ENCODE measurements at places on chromosomes 16 and 17.

- H3K36me3 ChIP-seq: no peaks in the 10 kb centered on the region
- peaks cover 13% of the 10 kb centered on the region for H3K4me1 ChIP-seq
- H3K4me3 ChIP-seq: no peak overlapping the region
- H3K27me3 ChIP-seq: no peaks in the 10 kb centered on the region
- DNase-seq: peak; percentile 55
- H3K27ac ChIP-seq: peak overlapping the region; percentile 79
These were observed 1.1 kb upstream of the WBP2 start for GRCh38 chr17:75856062-75856756.

GRCh38 chr16:10906914-10907756, 30.1 kb downstream of the CIITA start:
- no peak overlapping the region for H3K27ac ChIP-seq
- no peaks in the 10 kb centered on the region for H3K4me1 ChIP-seq
- H3K4me3 ChIP-seq: no peak overlapping the region
- no peak for DNase-seq

- no peak for DNase-seq
- no peaks in the 10 kb centered on the region for H3K4me1 ChIP-seq
- H3K4me3 ChIP-seq: no peak overlapping the region
- no peaks in the 10 kb centered on the region for H3K27me3 ChIP-seq
These were observed 17.7 kb downstream of the KCTD5 start for GRCh38 chr16:2699791-2700600.

GRCh38 chr16:78866521-78866920, 734.0 kb downstream of the MAF start:
- H3K4me1 ChIP-seq: no peaks in the 10 kb centered on the region
- H3K36me3 ChIP-seq: no peaks in the 10 kb centered on the region

- H3K4me3 ChIP-seq: no peak overlapping the region
- no peak for DNase-seq
- peaks cover 4% of the 10 kb centered on the region for H3K4me1 ChIP-seq
- no peak overlapping the region for H3K27ac ChIP-seq
- H3K36me3 ChIP-seq: no peaks in the 10 kb centered on the region
These were observed 30.0 kb upstream of the SLC38A10 start for GRCh38 chr17:81324851-81325713.

DNA sequence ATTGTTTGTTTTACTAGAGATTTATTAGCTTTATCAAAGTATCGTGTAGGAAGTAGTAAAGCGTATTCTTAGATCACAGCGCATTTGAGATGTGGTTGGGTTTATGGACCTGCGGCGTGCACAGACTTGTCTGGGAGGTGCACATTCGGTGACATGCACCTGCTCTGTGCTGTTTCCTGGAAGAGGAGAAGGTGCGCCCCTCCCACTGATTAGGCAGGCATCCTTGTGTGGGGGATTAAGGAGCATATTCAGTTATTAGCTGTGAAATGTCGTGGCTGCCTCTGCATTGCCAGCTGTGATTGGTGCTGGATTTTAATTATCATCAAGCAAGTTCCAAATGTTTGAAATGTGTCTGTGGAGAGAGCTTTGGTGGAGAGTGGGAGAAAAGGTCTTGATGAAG, 903.8 kb upstream of the RBFOX1 start:
- H3K4me3 ChIP-seq: no peak overlapping the region
- no peaks in the 10 kb centered on the region for H3K36me3 ChIP-seq
- DNase-seq: no peak
- H3K27ac ChIP-seq: no peak overlapping the region

DNA sequence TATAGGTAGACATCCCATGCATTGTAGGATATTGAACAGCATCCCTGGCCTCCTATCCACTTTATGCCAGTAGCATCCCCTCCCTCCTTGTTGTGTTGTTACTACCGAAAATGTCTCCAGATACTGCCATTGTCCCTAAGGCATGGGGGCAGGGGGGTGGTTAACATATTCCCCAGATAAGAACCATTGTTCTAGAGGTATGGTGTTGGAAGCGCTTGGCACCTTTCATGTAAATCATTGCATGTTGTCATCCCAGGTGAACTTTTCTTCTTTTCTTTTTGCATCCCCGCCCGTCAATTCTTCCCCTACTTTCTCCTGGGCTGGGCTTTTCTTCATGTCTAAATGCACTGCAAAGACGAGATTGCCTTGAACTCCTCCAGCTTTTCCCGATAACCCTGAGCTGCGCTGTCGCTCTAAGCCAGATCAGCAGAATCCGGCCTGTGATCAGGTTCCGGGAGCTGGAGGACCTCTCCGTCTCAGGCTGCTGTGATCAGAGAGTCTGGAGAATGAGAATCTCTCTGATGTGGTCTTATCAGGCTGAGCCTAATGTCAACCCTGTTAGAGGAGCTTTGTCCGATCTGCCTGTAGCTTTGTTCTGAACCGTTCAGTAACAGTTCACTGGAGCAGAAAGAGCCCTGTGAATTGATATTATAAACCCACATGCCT, 76.2 kb downstream of the RBFOX1 start:
- H3K4me1 ChIP-seq: peaks cover 8% of the 10 kb centered on the region
- no peaks in the 10 kb centered on the region for H3K36me3 ChIP-seq
- no peak overlapping the region for H3K27ac ChIP-seq

DNA sequence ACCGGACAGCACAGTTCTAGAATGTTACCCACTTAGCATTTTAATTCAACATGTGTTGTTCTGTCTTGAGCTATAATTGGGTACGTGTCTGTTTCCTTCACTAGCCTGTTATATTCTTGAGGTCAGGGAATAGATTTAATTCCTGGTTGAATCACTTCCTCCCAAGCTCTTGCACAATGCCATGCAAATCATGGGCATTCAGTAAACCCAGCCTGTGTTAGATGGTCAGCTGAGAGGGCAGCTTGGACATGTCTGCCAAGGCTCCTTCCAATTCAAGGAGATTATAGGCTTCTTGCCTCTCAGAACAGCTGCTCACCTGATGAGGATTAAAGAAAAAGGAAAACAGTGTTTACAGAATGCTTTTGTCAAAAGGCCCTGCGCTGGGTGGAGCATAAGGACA, 12.6 kb downstream of the C1QTNF1 start:
- no peak for DNase-seq
- H3K4me1 ChIP-seq: peaks cover 10% of the 10 kb centered on the region
- no peaks in the 10 kb centered on the region for H3K36me3 ChIP-seq
- H3K4me3 ChIP-seq: no peak overlapping the region

DNA sequence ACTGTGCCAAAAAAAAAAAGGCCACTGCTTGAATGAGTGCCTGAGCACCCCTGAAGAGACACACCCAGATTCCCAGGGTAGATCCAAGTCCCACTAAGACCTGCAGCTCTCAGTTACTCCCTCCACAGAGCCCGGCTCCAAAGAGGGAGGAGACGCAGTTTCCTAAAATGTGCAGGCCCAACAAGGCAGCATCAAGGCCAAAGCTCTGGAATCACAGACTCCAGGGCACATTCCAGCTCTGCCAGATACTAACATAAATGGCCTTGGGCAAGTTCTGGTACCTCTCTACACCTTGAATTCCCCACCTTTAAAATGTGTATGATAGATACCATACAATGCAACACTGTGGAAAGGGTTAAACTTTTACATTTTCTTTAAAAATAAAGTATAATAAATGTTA, 57.0 kb downstream of the GAS7 start:
- H3K36me3 ChIP-seq: no peaks in the 10 kb centered on the region
- no peaks in the 10 kb centered on the region for H3K27me3 ChIP-seq
- H3K27ac ChIP-seq: no peak overlapping the region

DNA sequence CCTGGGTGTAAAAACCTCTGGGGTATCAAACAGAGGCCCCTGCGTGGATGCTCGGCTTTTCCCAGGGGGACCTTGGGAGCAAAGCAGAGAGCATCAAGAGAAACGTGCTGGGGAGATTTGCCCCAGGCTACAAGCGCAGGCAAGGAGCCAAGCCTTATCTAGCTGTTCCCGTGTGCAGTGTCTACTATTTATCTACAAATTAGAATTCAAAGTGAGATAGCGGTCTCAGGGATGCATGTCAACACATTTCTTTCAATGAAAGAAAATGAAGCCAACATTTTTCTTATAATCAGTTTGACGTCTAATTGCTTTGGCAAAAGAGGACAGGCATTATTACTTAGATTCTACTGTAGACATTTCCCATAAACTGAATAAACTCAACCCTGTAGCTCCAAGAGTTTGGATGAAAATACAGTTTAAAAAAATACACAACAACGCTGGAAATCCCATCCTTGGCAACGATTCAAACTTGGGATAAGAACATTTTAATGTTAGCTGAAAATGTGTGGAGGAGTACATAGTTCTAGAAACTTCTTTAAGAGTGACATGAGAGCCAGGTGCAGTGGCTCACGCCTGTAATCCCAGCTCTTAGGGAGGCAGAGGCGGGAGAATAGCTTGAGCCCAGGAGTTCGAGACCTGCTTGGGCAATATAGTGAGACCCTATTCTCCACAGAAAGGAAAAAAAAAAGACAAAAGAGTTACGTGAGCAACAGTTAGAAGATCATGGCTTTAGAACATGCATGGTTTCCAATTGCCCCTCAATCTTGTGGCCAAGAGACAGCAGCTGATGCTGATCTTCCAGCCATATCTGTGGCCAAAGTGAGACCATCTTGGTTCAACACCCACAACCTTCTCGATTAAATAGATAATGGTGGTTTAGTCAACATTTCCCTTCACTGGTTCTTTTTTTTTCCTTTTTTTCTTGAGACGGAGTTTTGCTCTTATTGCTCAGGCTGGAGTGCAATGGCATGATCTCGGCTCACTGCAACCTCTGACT, 7.2 kb downstream of the SPNS3 start:
- H3K36me3 ChIP-seq: no peaks in the 10 kb centered on the region
- no peak overlapping the region for H3K4me3 ChIP-seq
- DNase-seq: no peak
- H3K27ac ChIP-seq: no peak overlapping the region
- H3K4me1 ChIP-seq: no peaks in the 10 kb centered on the region

- no peaks in the 10 kb centered on the region for H3K27me3 ChIP-seq
- peaks cover 7% of the 10 kb centered on the region for H3K36me3 ChIP-seq
- DNase-seq: no peak
These were observed 734 bp downstream of the PGAP3 start for GRCh38 chr17:39687101-39687545.

GRCh38 chr16:76297941-76298340, 20.7 kb downstream of the CNTNAP4 start:
- H3K27ac ChIP-seq: no peak overlapping the region
- H3K27me3 ChIP-seq: no peaks in the 10 kb centered on the region
- no peak overlapping the region for H3K4me3 ChIP-seq
- no peak for DNase-seq
- no peaks in the 10 kb centered on the region for H3K4me1 ChIP-seq
- no peaks in the 10 kb centered on the region for H3K36me3 ChIP-seq

GRCh38 chr17:45787044-45787443, 2.9 kb downstream of the CRHR1 start:
- no peaks in the 10 kb centered on the region for H3K36me3 ChIP-seq
- H3K27ac ChIP-seq: no peak overlapping the region
- H3K4me1 ChIP-seq: peaks cover 16% of the 10 kb centered on the region
- peaks cover 81% of the 10 kb centered on the region for H3K27me3 ChIP-seq

DNA sequence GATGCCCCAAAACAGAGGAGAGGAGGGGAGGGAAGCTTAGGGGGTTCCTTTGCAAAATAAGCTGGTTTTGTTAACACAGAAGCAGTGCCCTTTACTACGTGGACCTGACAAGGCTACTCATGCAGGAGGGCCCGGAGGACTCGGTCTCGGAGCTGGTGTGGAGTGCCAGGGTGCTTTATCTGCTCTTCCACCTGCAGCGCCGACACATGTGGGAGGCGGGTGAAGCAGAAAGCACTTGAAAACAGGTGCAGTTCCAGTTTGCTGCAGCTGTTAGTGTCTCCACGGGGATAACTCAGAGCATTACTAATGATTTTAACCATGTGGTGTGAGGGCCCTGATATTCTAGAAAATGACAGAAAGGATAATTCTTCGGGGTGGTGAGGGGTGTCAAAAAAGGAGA, 35.0 kb upstream of the MNT start:
- peak overlapping the region; percentile 79 for H3K4me3 ChIP-seq
- DNase-seq: no peak
- H3K27me3 ChIP-seq: no peaks in the 10 kb centered on the region

GRCh38 chr17:3678821-3679530, 10.4 kb downstream of the EMC6 start:
- H3K36me3 ChIP-seq: no peaks in the 10 kb centered on the region
- peaks cover 7% of the 10 kb centered on the region for H3K4me1 ChIP-seq
- peaks cover 2% of the 10 kb centered on the region for H3K27me3 ChIP-seq

GRCh38 chr16:3256146-3256865, at the start of gene MEFV:
MEFV (minus strand) TSS chr16:3256633; CDS start chr16:3256587, 46 bp downstream.
- H3K27ac ChIP-seq: no peak within 1 kb of the TSS
- H3K4me1 ChIP-seq: no peaks in the 10 kb centered on the region
- H3K36me3 ChIP-seq: no peaks in the 10 kb centered on the region
- H3K27me3 ChIP-seq: peaks cover 32% of the 10 kb centered on the region
- no peak within 1 kb of the TSS for H3K4me3 ChIP-seq

DNA sequence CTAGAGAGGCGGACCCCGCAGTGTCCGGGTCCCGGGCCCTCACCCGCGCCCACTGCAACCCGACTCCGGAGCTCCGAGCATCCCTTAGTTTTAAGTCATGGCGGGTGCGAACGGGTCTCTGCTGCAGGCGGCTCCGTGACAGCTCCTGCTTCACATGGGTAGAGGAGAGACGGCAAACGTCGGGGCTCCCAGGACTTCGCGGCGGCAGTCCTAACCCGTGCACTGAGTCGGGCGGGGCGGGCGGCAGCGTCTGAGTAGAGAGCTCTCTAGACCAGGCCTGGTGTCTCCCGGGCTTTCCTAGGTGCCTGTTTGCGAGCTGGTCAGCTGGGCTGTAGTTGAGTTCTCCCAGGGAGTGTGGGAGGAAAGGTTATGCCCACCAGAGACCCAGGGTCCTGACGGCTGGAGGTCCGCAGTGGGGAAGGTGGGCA, 345 bp downstream of the TSC2 start:
- H3K27ac ChIP-seq: no peak overlapping the region
- peak overlapping the region; percentile 94 for H3K4me3 ChIP-seq
- no peaks in the 10 kb centered on the region for H3K27me3 ChIP-seq
- peaks cover 3% of the 10 kb centered on the region for H3K36me3 ChIP-seq

DNA sequence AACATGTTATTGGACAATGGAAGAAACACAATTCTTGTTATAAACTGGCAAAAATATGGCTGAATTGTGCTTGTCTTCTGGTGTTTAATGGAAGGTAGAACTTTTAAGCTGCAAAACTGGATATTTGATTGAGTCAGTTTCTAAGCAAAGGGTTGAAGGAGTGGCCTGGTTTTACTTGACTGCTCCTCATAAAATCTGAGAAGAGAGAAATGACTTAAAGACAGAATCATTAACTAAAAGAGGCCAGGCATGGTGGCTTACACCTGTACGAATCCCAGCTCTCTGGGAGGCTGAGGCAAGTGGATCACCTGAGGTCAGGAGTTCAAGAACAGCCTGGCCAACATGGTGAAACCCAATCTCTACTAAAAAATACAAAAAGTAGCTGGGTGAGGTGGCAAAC, 770.7 kb downstream of the CDH11 start:
- H3K36me3 ChIP-seq: no peaks in the 10 kb centered on the region
- no peaks in the 10 kb centered on the region for H3K27me3 ChIP-seq
- no peak for DNase-seq
- no peak overlapping the region for H3K4me3 ChIP-seq
- H3K27ac ChIP-seq: no peak overlapping the region

- no peak for DNase-seq
- H3K36me3 ChIP-seq: no peaks in the 10 kb centered on the region
- no peaks in the 10 kb centered on the region for H3K27me3 ChIP-seq
- H3K4me1 ChIP-seq: no peaks in the 10 kb centered on the region
- no peak overlapping the region for H3K27ac ChIP-seq
These were observed 40.0 kb upstream of the HLF start for GRCh38 chr17:55224746-55225145.

All from neural crest cell (in vitro differentiated cells).